AG10803 (cell line): ENCODE measurements at places on chromosomes 12 and 14.

DNA sequence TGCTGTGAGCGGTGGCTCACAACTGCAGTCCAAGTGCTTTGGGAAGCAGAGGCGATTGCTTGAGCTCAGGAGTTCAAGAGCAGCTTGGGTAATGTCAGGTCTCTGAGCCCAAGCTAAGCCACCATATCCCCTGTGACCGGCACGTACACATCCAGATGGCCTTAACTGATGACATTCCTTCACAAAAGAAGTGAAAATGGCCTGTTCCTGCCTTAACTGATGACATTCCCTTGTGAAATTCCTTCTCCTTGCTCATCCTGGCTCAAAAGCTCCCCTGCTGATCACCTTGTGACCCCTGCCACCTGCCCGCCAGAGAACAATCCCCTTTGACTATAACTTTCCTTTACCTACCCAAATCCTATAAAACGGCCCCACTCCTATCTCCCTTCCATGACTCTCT lies 48.6 kb downstream of the SLC25A47 start:
- DNase-seq, result no peak

DNA sequence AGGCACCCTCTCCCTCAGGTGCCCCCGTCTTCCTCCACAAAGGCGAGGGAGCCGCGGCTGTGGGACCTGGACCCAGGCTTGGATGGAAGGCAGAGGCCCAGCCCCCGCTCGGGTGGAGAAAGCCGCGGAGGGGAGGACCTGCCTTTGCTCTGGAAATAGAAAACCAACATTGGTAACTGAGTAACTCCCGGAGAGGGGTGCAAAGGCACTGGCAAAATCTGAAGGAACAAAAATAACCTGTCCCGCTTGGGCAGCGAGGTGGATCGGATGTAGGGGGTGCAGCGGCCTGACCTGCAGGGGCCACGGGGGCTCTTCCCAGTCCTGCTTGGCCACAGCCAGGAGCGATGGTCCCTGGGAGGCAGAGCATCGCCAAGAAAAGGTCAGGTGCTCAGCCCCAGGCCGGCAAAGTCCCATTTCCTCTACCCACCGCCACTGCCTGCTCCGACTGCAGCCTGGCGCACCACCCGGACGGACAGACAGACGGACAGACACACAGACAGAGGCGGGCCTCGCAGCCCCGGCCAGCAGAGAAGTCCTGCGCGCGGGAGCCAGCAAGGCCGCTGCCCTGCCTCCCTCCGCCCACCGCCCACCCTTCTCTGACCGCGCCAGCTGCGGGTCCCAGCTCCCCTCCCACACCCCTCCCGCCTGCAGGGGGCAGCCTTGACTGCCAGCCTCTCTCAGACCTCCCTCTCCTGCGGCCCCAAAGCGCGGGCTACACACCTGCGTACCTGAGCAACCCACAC lies 21.4 kb upstream of the TMEM106C start:
- DNase-seq, result no peak

- peak; percentile 18 for DNase-seq
Observed at GRCh38 chr14:85038526-85039352, 491.2 kb upstream of the FLRT2 start.

DNA sequence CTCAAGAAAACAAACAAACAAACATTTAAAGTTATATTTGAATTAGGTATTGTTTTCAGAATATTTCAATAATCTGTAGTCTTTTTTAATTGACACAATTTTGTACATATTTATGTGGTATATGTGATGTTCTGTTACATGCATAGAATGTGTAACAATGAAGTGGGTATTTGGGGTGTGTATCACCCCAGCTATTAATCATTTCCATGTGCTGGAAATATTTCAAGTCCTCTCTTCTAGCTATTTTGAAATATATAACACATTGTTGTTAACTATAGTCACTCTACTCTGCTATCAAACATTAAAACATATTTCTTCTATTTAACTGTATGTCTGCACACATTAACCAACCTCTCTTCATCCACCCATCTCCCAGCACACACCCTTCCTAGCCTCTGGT lies 32.0 kb upstream of the SIX1 start:
- no peak for DNase-seq

GRCh38 chr12:22733756-22734155 lies 108.8 kb downstream of the ETNK1 start:
- peak; percentile 37 for DNase-seq
